ENCODE measurements at places on chromosomes 7 and 10. TPM values are rescaled to one million over a fixed set of nuclear protein-coding genes. Genes with fewer than 3 reads are reported as not detected.

TMEM130 gene
- not detected for total RNA-seq

MMRN2 gene
- not detected for total RNA-seq

ZNF398 gene
- 15.7 TPM for total RNA-seq

IGF2BP3 gene
- total RNA-seq: 0.13 TPM

SPDYE2 gene
- not detected for total RNA-seq

TMEM26 gene
- total RNA-seq: not detected

CCL24 gene
- not detected for total RNA-seq

FAM204A gene
- total RNA-seq: 71.6 TPM

DNA sequence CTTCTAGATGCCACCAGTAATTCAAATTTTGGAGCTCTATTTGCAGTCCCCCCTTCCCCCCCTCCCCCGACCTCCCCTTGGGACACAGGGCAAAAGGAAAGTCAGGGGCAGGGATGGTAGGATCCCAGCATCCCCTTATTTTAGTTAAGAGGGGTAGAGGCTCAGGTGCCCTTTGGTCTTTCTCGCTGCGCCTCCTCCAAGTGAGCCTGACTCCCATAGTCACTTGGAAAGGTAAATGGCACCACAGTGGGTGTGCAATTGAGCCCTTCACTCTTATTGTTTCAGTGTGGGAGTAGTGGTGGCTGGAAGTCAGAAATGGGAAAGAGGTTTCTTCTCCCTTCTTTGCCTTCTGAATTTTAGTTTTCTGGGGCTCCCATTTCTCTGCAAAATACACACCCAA, 8.2 kb upstream of the FEZF1 start:
- no peak overlapping the region for H3K27ac ChIP-seq
- peaks cover 13% of the 10 kb centered on the region for H3K27me3 ChIP-seq
- no peak overlapping the region for H3K4me3 ChIP-seq
- no peaks in the 10 kb centered on the region for H3K36me3 ChIP-seq

- H3K36me3 ChIP-seq: no peaks in the 10 kb centered on the region
- peaks cover 10% of the 10 kb centered on the region for H3K4me1 ChIP-seq
- no peaks in the 10 kb centered on the region for H3K27me3 ChIP-seq
- H3K27ac ChIP-seq: peak within 1 kb of the TSS; percentile 20
- peak; percentile 28 for DNase-seq
Observed at GRCh38 chr7:20217193-20217948, at the start of gene MACC1. TSS of gene MACC1 (minus strand) at chr7:20217384. CDS start at chr7:20161862, 55,522 bp downstream.

DNA sequence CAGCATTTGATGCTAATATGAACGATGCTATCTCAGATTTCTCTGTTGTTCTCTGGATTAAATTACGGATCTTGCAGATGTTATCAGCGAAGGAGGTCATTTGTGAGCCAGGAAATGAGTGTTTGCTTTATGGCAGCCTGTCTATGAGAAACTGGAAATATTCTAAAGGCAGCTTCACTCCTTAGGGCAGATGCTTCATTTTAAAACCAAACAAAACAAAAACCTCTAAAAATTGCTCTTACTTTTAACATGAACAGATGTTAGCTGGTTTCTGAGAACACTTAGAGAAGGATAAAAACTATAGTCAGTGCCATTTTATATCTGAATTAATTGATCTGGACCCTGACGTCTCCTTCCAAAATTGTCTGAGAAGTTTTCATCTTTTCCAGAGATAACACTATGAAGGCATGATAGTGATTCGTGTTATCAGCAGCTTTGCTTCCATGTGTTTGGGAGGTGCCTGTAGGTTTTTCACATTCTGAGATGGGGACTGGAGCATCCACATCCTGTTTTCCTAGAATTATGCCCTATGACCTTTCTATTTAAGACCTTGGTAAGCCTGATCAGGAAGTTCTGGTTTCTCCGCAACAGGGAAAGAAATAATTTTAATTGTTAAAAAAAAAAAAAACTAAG, 53.1 kb downstream of the CPED1 start:
- H3K27me3 ChIP-seq: no peaks in the 10 kb centered on the region
- H3K27ac ChIP-seq: peak overlapping the region; percentile 64
- H3K36me3 ChIP-seq: no peaks in the 10 kb centered on the region
- no peak for DNase-seq
- H3K4me3 ChIP-seq: no peak overlapping the region

GRCh38 chr7:70774950-70775527, 356.9 kb upstream of the GALNT17 start:
- DNase-seq: no peak
- H3K27ac ChIP-seq: no peak overlapping the region
- peaks cover 5% of the 10 kb centered on the region for H3K4me1 ChIP-seq
- H3K27me3 ChIP-seq: no peaks in the 10 kb centered on the region

DNA sequence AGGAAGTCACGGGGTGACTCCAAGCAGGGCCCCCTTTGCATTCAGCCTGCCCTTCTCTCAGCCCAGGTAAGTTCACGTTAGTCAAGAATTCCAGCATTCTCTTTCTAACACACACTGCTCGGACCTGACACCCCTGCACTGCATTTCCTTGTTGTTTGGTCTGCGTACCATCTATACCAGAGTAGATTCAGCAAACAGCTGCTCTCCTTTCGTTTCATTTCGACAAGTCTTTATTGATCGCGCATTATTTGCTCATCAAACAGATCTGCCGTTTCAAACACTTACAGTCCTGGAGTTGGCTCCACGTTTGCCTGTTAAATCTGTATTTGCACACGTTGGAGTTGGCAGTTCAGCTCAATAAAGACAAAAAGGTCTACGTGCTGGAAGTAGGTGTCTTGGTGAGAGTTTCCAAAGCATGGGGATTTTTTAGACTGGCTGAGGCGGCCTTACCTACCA, 495.1 kb downstream of the RPS24 start:
- no peak for DNase-seq
- no peaks in the 10 kb centered on the region for H3K4me1 ChIP-seq
- H3K4me3 ChIP-seq: no peak overlapping the region
- no peak overlapping the region for H3K27ac ChIP-seq
- no peaks in the 10 kb centered on the region for H3K36me3 ChIP-seq

DNA sequence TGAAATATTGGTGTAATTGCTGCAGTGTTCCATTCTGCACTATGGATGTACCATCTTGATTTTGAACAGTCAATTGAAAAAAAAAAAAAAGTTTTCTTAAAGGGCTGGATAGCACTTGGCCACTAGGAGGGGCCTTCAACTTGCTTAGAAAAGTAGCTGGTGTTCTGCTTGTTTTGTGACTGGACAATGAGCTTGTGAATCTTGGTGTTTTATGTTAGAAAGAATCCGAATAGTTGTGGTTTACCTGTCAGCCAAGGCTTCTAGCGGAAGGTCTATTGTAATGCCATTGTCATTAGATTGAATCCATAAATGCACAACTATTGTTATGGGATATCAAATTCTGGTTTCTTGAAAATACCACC, 77.1 kb downstream of the BMPER start:
- no peaks in the 10 kb centered on the region for H3K27me3 ChIP-seq
- no peak for DNase-seq
- no peak overlapping the region for H3K4me3 ChIP-seq
- no peak overlapping the region for H3K27ac ChIP-seq
- H3K4me1 ChIP-seq: no peaks in the 10 kb centered on the region

GRCh38 chr10:28558923-28559508, 26.1 kb downstream of the WAC start:
- no peaks in the 10 kb centered on the region for H3K27me3 ChIP-seq
- H3K4me3 ChIP-seq: no peak overlapping the region
- H3K4me1 ChIP-seq: peaks cover 52% of the 10 kb centered on the region
- no peaks in the 10 kb centered on the region for H3K36me3 ChIP-seq

DNA sequence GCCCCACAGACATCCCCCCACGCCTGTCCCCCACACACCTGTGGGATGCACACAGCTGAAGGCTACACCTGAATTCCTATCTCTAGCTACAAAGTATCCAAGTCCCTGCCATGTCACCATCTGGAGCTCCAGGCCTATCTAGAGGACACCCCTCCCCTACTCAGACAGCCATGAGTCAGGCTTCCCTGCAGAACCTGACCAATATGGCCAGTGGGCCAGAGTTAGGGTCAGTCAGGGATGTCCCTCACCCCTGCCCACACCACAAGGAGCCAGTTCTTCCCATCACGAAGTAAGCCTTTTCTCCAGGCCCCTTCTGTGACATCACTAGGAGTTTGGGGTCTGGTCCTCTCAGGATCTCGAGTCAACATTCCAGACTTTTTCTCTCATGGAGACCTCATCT, 10.6 kb upstream of the SLC18A3 start:
- DNase-seq: no peak
- H3K4me3 ChIP-seq: no peak overlapping the region
- H3K27me3 ChIP-seq: no peaks in the 10 kb centered on the region
- no peaks in the 10 kb centered on the region for H3K4me1 ChIP-seq
- no peak overlapping the region for H3K27ac ChIP-seq

DNA sequence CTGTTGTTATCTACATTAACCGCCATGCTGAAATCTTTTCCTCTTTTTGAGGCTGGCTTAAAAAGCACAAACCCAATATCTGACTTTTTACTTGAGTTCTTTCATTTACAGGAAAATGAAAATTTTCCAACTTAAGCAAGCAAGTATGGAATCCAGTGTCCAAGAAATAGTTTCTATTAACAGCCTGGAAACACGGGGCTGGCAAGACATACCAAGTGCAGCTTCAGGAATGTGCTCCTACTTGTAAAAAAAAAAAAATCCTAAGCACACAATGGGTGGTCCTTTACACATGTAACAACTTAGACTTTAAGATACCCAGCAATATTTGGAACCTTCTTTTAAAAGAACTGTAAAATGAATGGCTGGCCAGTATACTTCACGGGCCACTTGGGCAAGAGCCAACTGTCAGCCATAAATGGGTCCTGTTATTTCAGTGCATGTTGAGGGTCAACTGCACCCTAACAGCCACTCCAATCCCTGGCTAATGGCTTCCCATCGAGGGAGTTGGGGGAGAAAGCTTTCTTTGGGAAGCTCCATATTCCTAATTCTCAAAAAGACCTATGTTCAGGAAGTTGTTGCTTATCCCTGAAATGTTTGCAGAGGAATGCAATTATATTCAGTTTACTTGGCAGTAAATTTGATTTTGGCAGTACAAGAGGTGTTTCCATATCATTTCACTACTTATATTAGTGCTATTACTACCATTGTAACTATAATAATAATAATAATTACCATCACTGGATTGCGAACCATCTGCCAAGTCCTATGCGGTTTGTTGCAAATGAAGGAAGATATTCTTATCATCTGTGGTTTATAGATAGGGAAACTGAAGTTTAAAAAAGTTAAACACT, 236.4 kb upstream of the TMEM72 start:
- no peaks in the 10 kb centered on the region for H3K27me3 ChIP-seq
- H3K4me1 ChIP-seq: no peaks in the 10 kb centered on the region
- H3K4me3 ChIP-seq: no peak overlapping the region
- no peak overlapping the region for H3K27ac ChIP-seq
- H3K36me3 ChIP-seq: no peaks in the 10 kb centered on the region
- no peak for DNase-seq

DNA sequence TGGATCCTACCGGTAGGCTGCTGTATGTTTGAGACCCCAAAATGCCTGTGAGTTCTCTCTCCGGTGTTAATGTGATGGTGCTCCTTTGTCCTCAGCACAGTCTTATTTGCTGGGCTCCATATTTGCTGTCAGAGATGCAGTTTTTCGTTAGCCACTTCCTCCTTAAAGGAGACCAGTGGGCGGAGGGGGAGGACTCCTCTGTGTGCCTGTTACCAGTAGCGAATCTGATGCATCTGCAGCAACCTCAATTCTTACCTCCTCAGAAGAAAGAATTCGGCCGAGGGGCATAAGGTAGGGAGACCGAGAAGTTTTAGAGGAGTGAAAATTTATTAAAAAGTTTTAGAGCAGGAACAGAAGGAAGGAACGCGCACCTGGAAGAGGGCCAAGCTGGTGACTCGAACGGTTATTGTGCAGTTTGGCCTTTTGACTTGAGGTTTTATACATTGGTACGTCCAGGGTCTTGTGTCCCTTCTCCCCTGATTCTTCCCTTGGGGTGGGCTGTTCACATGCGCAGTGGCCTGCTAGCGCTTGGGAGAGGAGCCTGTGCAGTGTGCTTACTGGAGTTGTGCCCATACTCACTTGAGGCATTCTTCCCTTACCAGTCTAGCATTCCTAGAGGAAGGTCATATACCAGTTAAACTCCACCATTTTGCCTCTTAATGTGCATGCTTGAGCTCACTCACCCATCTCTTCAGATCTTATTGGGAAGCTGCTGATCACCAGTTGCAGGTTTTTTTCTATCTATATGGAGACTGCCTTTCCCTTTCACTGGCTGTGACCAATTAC, 49.5 kb downstream of the GNAI1 start:
- H3K27me3 ChIP-seq: no peaks in the 10 kb centered on the region
- no peak overlapping the region for H3K27ac ChIP-seq
- no peak overlapping the region for H3K4me3 ChIP-seq
- H3K4me1 ChIP-seq: no peaks in the 10 kb centered on the region
- DNase-seq: no peak
- H3K36me3 ChIP-seq: no peaks in the 10 kb centered on the region

DNA sequence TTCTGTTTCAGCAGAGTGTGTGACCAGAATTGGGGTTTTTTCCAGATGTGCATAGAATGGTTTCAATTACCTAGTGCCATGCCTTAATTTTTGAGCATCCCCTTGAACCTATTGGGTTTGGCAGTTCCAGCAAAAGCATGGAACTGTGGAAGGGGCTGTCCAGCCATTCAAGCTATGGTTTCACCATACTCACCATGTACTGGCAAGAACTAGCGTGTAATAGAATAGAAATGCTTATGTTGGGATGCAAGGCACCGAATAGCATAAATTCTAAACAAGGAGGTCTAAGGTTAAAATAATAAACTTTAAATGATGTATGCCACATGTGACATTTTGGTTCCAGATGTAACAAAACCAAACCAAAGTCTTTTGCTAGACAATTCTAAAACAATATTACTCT, 91.4 kb downstream of the MTERF1 start:
- H3K27me3 ChIP-seq: no peaks in the 10 kb centered on the region
- no peak for DNase-seq
- no peaks in the 10 kb centered on the region for H3K4me1 ChIP-seq
- no peak overlapping the region for H3K4me3 ChIP-seq
- no peaks in the 10 kb centered on the region for H3K36me3 ChIP-seq

DNA sequence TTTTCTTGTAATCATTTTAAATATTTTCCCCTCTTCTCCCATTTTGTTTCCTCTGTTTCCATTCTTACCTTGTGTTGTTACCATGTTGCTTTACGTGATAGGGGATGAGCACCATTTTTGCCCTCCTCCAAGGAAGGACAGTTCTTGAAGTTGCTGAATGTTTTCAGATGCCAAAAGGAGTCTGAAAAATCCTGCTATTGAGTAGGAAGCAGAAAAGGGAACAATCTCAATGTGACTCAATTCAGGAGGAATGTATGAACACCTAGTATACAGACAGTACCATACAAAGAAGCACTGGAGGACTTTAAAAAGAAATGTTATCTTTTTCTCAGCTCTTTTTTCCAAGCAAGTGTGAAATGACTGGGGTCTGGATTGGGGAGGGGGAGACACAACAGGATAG, 5.1 kb upstream of the NAMPT start:
- H3K27ac ChIP-seq: no peak overlapping the region
- H3K4me1 ChIP-seq: peaks cover 7% of the 10 kb centered on the region
- H3K27me3 ChIP-seq: no peaks in the 10 kb centered on the region
- no peak overlapping the region for H3K4me3 ChIP-seq
- no peak for DNase-seq

- no peak for DNase-seq
- no peaks in the 10 kb centered on the region for H3K27me3 ChIP-seq
- no peak overlapping the region for H3K27ac ChIP-seq
- H3K4me1 ChIP-seq: no peaks in the 10 kb centered on the region
- H3K36me3 ChIP-seq: no peaks in the 10 kb centered on the region
Observed at GRCh38 chr10:88131511-88132139, 268.2 kb downstream of the PTEN start.

- no peaks in the 10 kb centered on the region for H3K36me3 ChIP-seq
- peaks cover 6% of the 10 kb centered on the region for H3K27me3 ChIP-seq
- H3K27ac ChIP-seq: no peak overlapping the region
- no peak overlapping the region for H3K4me3 ChIP-seq
- no peaks in the 10 kb centered on the region for H3K4me1 ChIP-seq
Observed at GRCh38 chr7:127258111-127258510, 5.4 kb upstream of the GRM8 start.
